ENCODE measurements at places on chromosomes 7 and 10. TPM values are rescaled to one million over a fixed set of nuclear protein-coding genes. Genes with fewer than 3 reads are reported as not detected.

The BICC1 gene
- 7.6 TPM for polyA plus RNA-seq

The CDHR3 gene
- polyA plus RNA-seq, result 0.31 TPM

The C1QL3 gene
- polyA plus RNA-seq, result not detected

The STEAP4 gene
- 7.2 TPM for polyA plus RNA-seq

The GJC3 gene
- 0.08 TPM for polyA plus RNA-seq

The ATRNL1 gene
- polyA plus RNA-seq, result 1.4 TPM

The GPR146 gene
- polyA plus RNA-seq, result 9.4 TPM

The STEAP1B gene
- 0.24 TPM for polyA plus RNA-seq

The ITGA8 gene
- polyA plus RNA-seq, result 5.0 TPM

The ZNF488 gene
- 0.03 TPM for polyA plus RNA-seq

The TMEM60 gene
- polyA plus RNA-seq, result 17.2 TPM

The SLIT1 gene
- 0.04 TPM for polyA plus RNA-seq

The TMEM176B gene
- 2.2 TPM for polyA plus RNA-seq

The MMD2 gene
- polyA plus RNA-seq, result 0.01 TPM

The OR2A12 gene
- not detected for polyA plus RNA-seq

The PRSS37 gene
- polyA plus RNA-seq, result not detected

The XRCC2 gene
- polyA plus RNA-seq, result 0.01 TPM

The CFAP46 gene
- 12.7 TPM for polyA plus RNA-seq

The ACHE gene
- 10.7 TPM for polyA plus RNA-seq

The NEURL1 gene
- 35.9 TPM for polyA plus RNA-seq

The PNLIPRP2 gene
- 0.16 TPM for polyA plus RNA-seq

The TAS2R4 gene
- 0.04 TPM for polyA plus RNA-seq

The HILPDA gene
- polyA plus RNA-seq, result 4.1 TPM

The STRIP2 gene
- polyA plus RNA-seq, result 42.6 TPM

The APBB1IP gene
- 0.25 TPM for polyA plus RNA-seq

The SPDYE6 gene
- 0.08 TPM for polyA plus RNA-seq

The IRF5 gene
- polyA plus RNA-seq, result 0.80 TPM

The ELN gene
- 10.6 TPM for polyA plus RNA-seq

The TMEM270 gene
- not detected for polyA plus RNA-seq

The NANOS1 gene
- 32.8 TPM for polyA plus RNA-seq
